ENCODE measurements at places on chromosomes 12 and 14.

GRCh38 chr12:67928621-67929383 is 60.4 kb upstream of the IFNG-AS1 start:
- DNase-seq = no peak

GRCh38 chr12:22545255-22545654 is 913 bp upstream of the C2CD5 start:
- DNase-seq = no peak

DNA sequence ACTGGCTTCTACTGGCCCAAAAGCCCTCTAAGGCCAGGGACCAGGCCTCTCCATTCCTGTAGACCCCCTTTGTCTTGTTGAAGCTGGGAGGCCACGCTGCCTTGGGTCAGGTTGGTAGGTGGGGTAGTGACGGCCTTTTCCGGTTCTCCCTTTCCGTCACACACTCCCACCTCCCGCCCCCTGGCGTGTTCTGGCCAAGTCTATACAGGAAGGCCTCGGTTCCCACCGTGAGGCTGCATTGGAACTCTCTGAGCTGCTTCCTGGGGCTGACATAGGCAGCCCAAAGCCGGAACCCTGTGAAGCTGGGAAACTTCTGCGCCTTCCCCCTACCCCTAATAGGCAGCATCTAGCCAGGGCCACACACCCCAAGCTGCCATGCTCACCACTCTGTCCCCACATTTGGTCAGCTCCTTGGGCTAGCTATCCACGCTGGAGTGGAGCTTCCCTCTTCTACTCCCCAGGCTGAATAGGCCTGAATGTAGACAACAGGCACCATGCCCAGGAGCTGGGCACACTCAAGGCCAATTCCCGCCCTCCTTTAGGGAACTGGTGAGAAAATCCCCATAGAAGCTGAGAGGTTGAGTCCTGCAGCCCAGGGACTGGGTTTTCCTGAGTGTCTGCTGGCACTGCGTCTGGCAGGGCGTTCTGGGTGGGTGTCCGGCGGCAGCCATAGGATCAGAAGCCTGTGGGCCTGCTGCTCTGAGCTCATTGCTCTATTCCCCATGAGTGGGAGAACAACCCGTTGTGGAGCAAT is 35.7 kb downstream of the RIN3 start:
- no peak for DNase-seq

- DNase-seq = no peak
Observed at GRCh38 chr14:65222440-65222858, 120.1 kb upstream of the MAX start.

DNA sequence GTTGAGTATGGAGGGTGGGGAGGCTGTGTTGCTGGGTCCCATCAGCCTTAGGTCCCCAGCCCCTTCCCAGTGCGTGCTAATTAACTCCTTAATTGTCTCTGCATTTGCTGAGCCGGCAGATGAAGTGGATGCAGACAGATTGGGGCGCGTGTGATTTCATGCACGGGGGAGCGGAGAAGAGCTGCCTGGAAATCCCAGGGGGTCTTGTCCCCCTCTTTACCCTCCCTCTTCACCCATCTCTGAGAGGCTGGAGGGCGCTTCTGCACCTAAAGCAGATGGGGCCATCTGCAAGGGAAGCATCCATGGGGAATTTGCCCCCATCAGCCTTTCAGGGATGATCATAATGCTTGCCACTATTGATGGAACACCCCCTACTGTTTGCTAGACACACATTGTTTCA is 4.4 kb upstream of the ASIC1 start:
- peak; percentile 42 for DNase-seq

DNA sequence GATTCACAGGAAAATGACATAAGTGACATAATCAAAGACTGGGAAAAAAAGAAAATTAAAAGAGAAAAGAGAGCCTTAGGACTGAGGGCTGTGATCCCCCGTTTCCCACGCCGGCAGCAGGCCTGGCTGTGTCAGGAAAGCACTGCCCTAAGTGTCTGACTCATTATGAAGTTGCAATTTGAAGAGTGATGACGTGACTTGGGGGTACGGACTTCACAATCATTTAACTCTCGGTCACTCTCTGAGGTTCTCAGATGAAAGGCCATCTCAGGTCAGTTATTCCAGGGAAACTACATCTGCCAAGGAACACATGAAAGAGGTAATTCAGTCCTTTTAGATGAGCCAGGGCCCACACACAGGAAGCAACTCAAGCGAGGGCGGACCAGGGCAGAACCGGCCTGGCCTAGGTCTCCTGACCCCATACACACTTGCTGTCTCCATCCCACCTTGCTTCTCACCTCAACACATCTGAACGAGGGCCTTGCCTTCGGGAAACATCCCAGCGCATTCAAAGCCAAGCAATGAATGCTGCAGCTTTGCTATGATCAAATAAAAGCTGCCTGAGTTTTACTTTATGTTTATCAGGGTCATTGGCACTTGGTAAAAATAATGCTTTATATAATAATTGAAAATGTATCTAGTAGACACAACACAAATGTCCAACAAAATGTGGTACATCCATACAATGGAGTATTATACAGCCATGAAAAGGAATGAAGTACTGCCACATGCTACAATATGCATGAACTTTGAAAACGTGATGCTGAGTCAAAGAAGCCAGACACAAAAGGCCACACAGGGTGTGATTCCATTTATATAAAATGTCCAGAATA is 2.7 kb downstream of the SSH1 start:
- DNase-seq = no peak

DNA sequence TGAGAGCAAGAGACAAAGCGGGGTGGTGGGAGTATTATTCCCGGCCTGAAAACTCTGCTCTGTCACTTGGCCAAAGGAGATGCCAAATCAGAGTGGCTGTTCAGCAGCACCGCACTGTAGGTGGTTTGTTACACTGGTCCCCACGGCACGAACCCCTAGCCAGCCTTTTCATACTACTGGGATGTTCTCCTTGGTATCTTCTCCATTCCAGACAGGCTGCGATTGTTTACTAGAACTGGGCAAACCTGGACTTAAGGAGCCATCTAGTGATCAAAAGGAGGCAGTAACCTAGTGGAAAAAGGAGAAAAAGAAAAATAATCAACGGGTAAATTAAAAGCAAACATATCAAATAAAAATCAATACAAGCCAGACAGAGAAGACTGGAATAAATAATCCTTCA is 58.9 kb upstream of the TMTC2 start:
- no peak for DNase-seq

GRCh38 chr12:109637348-109637747 is 63.8 kb downstream of the MVK start:
- no peak for DNase-seq

DNA sequence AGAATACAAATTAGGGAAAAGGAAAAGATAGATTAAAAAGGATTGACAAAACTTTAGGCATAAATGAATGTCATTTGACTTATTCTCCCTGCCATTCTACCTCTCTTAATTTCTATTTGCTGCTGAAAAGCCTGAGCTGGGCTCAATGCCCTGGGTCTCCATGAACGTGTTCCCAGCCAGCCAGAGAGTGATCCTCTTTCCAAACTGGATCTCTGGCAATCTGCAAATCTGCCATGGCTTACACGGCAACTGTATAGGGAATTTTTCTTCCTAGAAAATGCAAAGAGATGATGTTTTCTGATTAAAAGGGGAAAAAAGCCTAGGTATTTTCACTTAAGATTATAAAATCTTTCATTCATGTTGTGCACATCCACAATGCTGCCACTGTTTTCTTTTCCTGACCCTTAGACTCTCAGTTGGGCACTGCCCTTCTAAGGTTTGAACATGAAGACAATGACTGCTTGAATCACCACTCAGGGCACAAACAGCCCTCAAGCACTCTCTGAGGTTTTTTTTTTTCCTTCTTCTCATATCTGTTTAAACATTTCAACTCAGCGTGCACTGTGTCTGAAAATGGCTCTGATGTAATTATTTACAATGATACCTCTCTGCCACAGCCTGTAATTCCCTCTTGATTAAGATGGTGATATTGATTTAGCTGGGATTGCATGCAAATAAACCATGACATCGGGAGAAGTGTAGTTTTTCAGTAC is 60.3 kb downstream of the DACT1 start:
- no peak for DNase-seq

- DNase-seq = no peak
Observed at GRCh38 chr12:6604259-6605029, 2.7 kb downstream of the CHD4 start.

- peak; percentile 89 for DNase-seq
Observed at GRCh38 chr14:68978172-68978911, 760 bp downstream of the ACTN1 start.

GRCh38 chr14:89469210-89470198 is 52.5 kb upstream of the FOXN3 start:
- DNase-seq = no peak

DNA sequence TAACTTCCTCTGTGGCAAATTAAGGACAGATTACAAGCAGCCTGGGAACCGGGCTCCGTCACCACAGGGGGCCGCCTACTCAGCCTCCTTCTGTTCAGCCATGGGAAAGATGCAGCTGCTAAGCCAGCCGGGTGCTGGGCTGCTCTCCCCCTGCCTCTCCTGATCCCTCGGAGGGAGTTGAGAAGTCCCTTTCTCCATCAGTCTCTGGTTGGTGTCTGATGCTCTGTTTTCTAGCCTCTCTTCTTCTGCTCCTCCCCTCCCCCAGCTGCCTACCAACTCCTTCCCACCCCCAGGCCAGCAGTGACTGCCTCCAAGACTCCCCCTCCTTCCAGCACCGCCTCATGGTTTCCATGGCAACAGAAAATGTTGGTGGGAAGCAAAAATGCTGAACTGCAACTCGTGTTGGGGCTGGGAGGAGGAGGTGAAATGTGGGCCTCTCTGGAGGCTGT is 486.7 kb downstream of the APAF1 start:
- peak; percentile 78 for DNase-seq

GRCh38 chr14:103521951-103522563 is 573 bp downstream of the CKB start:
- DNase-seq = peak; percentile 83

GRCh38 chr12:124131659-124132058 is 158.6 kb downstream of the ZNF664 start:
- DNase-seq = no peak

DNA sequence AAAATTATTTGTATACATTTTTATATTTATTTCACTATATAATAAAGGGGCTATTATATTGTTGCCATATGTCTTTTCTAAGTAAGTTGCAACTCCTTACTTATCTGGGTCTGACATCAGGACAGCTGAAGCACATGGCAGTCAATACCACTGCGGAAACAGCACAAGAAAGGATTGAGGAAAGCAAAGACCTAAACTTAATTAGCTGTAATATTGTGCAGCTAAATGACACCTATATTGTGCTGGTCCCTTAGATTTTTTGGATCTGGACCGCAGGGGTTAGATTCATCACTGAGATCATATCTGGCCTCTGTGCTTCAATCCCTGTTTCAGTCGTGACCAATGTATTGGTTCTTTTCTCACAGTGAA is 359.6 kb upstream of the DIO2 start:
- DNase-seq = no peak

- DNase-seq = no peak
Observed at GRCh38 chr12:122969676-122970075, 3.4 kb upstream of the ABCB9 start.

DNA sequence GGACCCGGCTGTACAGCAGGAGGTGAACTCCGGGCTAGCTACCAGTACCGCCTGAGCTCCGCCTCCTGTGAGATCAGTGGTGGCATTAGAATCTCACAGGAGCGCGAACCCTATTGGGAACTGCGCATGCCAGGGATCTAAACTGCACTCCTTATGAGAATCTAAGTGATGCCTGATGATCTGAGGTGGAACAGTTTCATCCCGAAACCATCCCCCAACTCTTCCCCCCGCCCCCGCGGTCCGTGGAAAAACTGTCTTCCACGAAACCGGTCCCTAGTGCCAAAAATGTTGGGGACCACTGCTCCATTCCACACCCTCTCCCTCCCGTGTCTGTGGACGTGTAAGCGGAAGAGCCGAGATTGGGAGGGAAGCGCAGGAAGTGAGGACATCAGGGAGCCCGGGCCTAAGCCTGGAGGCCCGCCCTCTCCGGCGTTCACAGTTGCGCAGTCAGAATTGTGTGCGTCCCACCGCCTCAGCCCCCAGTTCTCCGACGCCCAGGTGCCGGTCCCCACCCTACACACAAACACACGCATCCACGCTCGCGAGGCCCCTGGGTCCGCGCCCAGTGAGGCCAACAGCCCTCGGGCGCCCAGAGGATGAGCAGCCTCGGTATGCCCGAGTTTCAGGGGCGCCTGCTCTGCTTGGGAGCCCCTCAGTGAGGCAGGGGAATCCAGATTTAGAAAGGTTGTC is 1.8 kb upstream of the RNASE4 start:
- DNase-seq = peak; percentile 96

GRCh38 chr14:58243790-58244555 is 670 bp upstream of the PSMA3 start:
- DNase-seq = no peak

DNA sequence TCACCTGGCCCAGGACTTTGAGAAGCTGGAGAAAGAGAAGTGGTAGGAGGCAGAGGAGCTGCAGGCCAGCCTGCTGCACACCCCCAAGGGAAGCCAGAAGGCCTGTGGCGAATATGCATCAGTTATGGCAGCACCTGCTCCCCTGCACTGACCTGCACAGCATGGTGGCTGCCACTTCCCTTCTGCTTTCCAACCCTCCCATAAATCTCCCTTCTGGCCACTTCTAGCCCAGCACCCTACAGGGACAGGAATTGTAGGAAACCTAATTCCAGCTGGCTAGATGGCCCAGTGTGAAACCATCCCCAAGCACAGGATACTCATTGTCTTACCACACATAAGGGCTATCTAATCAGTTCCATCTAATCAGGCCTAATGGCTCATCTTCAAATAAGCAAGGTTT is 136.3 kb downstream of the TBX3 start:
- peak; percentile 13 for DNase-seq

GRCh38 chr12:25083211-25083610 is 111.7 kb downstream of the DNAI7 start:
- DNase-seq = no peak

GRCh38 chr12:27965966-27966365 is 6.6 kb downstream of the PTHLH start:
- DNase-seq = no peak

DNA sequence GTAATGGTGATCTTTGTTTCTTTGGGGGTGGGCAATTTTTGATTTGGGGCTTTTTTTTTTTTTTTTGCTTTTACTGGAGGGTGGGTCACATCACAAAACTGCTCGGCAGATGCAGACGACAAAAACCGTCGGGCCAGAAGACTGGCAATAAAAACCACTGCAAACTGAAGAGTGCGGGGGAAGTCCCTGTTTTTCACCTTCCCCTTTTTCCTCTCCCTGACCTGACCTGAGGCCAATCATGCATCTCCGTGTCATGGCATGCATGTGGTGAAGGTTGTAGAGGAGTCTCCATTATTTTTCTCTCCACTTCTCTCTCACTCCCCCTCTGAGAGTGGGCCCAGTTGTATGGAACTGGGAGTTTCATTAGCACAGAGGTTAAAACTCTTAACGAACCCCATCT is 57.5 kb downstream of the AP5M1 start:
- no peak for DNase-seq

GRCh38 chr12:127899971-127900370 is 367.0 kb upstream of the TMEM132C start:
- DNase-seq = no peak

GRCh38 chr12:122871851-122872780 is 23.8 kb downstream of the VPS37B start:
- peak; percentile 89 for DNase-seq

DNA sequence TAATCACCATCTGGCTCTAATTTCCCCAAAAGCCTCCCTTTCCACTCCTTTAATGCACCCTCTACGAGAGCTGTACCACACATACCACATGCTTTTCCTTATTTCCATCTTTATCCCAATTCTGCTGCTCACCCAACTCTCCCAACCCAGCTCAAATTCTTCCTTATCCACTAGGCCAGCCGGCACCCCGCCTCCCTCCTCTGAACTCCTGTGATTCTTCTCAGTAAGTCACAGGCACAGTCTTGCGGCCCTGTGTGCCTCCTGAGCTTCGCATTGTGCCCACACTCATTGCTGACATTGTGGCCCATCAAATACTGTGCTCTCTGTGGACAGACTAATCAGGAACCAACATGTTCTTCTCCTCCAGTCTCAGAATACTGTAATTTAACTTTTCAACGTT is 45.4 kb downstream of the APPL2 start:
- DNase-seq = no peak

Measured in retina (tissue), 1 donor.